ENCODE measurements at places on chromosomes 4 and X.

DNA sequence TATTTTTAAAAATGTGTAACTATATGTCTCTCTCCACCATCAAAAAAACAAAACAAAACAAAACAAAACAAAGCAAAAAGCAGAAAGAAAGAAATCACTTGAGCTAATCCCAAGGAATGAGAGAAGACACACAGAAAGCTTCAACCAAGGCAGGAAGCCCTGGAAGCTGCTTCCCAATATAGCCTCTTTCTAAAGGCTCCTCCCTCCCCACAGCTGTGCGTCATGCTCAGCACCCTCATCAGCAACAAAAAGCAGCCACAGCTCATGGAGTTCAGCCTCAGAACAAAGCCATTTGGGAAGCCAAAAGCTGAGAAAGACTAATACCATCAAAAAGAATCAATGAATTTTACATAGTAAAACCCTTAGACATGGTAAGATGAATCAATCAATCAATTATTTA lies 501.6 kb upstream of the SMIM31 start:
- no peak for DNase-seq

GRCh38 chrX:154057791-154058190 lies 38.1 kb upstream of the IRAK1 start:
- no peak for DNase-seq

DNA sequence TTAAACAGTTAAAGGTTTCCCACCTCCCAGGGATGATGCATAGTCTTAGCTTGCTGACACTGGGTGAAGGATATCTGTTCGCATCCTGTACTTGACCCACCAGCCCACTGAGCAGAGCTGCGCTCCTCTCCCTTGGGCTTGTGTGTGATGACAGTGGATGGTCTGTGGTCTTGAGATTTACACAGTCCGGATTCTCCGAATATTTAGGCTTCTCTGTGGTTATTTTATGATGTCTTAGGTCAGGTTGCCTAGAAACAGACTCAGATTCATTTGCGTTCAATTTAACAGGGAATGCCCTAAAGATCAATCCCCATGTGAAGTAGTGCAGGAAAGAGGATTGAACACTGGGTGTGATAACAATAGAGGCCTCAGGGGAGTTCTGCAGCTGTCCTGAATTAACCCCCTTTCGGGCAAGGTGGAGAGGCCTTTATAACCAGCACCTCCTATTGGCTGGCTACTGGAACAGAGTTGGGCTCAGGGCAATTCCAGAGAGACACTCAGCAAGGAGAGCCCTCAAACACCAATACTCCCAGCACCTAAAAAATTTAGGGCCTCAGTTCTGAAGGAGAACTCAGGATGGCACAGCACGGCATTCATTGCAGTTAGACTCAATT lies 653.2 kb upstream of the GALNT7 start:
- no peak for DNase-seq

- DNase-seq: no peak
Measured at GRCh38 chr4:152045449-152045806, 284.6 kb upstream of the GATB start.
